ENCODE measurements at places on chromosomes 6 and 20.
A peak's percentile ranks its signal among the peaks of the same experiment; 100 is the strongest.

DNA sequence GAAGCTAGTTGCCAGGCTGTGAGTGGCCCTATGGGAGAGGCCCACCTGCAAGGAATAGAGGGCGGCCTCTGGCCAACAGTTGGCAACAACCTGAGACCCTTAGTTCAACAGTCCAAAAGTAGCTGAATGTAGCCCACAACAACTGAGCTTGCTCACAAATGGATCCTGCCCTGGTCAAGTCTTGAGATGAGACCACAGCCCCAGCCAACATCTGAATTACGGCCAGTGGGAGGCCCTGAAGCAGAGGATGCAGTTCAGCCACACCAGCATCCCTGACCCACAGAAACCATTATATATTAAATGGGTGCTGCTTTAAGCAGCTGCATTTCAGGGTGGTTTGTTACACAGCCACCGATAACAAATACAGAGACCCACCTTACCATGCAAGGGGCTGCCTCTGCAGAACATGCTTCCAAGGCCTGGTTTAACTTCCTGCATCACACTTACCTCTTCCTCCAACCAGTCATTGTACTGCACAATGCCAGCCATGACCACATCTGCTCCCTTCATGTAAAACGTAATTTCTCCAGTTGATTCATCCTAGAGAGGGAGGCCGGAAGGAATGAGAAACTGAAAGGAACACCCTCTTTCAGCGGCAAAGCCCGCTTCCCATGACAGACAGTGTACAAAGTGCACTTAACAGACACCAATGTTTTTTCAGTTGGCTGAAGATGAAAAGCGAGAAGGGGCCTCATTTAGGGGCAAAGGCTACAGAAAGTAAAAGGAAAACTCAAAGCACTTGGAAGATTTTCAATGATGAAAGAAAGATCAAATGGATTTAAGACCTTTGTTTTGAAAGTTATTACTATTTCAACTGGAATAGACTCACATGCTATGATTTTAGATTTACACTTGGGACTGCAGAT is 86.2 kb upstream of the NFATC2 start:
- DNase-seq = no peak

DNA sequence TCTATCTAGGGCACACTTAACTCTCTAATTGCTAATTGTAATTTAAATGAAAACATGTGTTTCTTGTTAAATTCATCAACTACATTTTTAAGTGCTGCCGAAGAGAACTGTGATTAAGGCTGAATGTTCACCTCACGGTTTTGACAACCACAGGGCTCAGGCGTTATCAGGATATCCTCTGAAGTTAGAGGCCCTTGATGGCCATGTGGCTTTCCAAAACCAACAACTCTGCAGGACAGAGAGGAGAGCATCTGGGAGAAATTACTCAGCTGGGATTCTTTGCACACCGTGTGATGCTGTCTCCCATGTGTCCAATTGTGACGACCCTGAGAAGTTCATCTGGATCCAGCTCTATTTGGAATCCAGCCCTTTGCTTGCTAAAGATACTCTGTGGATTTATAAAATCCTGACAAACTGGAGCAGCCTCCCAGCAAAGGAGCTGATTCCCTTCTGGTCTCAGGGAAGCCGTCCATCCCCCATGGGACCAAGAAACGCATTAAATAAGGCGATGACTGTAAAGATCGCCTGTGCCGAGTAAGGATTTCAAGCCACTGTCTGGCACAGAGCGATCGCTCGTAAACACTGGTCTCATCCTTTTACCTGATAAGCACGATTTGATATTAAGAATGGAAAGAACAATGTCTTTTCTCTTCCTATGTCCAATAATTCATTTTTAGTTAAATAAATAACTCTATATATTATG is 401.1 kb downstream of the CD83 start:
- no peak for DNase-seq

GRCh38 chr6:138692978-138693909 is 80.3 kb upstream of the CCDC28A start:
- peak; percentile 69 for DNase-seq

DNA sequence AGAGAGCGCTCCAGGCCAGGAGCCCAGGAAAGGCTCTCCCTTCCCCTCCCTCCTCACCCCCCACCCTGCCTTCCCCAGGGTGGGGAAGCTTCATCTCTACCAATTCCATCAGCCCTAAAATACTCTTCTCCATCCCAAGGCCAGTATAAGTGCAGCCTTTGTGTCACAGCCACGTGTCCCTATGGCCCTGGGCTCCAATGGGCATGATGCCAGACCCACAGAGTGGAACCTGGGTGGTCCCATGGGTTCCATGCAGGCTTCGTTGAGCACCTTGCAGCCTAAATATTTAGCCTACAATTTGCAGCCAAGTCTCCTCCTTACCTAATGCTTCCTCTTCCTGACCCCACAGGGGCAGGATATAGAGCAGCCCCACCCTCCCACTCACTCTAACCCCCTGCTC is 976 bp upstream of the MATN4 start:
- DNase-seq = no peak

DNA sequence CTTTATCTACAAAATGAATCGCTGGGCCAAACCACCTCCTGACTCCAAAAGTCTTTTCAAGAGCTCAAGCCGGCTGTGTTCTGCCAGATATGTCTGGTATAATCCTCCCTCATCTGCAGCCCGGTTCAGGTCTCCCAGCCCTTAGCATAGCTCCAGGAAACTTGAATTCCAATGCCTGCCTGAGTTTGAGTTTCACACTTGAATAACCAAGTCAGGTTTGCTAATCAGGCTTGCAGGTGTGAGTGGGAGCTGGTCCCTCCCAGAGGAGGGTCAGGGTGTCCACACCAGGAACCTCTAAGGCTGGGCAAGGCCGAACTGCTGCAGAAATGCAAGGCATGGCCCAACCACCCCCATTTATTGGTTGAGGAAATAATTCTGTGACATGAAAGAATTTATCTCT is 96.6 kb downstream of the TMEM242 start:
- DNase-seq = peak; percentile 38

DNA sequence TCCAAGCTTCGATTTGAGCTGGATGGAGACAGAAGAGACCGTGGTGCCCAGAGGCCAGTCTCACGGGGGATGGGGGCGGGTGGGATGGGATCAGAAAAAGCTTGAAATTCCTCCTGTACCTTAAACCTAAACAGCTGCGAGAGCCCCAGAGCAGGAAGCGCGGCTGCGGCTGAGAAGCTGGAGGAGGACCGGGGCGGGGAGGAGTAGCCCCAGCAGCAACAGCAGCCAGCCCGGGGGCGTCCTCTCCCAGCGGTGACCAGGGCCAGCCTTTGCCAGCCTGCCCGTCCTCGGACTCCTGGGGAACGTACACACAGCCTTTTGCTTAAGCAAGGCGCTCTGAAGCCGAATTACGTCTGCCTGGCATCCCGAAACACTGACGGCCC is 17.4 kb upstream of the PRDM13 start:
- DNase-seq = no peak

DNA sequence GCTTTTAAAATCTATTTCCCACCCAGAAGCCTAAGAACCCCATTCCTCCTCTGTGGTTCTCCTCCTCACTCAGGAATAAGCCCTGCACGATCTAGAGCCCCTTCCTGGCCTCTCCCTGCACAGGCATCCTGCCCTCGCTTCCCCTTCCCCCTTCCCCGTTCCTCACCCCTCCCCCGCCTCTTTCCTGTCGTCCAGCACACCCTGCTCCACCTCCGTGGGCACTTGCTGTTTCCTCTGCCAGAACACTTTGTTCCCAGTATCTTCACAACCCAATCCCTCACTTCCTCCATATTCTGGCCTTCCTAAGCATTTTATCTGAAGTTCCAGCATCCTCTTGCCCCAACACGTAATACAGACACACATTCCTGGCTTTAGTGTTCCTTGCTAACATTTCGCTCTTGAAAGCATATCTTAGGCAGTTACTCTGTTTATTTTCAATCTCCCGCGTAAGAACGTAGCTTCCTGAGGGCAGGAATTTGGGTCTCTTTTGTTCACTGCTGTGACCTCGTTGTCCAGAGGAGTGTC is 20.2 kb upstream of the SLC22A2 start:
- no peak for DNase-seq

DNA sequence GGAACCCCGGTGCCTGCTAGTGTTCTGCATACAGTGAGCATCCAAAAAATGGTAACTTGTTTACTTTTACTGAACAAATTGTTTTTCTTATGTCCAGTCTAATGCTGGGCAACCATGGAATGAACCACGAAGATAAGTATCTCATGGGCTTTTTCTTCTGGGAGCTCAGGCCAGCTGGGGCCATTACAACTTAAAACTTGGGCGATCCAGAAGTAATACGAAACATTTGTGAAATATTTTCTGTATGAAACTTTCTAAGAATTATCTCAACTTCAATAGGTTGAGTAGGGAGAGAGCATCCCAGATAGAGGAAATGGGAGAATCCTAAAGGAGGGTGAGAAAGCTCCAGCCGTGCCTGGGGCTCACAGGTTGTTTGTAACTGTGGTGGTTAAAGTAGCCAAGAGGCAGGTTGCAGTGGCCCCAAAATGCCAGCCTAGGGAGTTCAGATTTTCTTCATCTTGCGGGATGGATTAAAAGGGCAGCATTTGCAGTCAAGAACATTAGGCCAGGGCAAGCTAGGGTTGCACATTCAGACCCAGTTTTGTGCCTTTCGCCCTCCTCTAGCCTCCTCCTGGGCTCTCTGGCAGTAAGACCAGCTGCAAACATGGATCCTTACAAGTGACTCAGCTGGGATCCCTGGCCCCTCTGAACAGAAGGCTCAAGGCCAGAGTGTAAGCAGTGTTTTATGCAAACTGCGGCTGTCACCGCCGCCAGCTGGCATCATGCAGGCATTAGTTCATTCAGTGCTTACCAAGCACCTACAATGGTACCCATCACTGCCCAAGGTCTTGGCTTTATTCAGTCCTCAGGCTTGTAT is 41.5 kb downstream of the ELMO2 start:
- peak; percentile 93 for DNase-seq

GRCh38 chr6:123533862-123534648 is 102.7 kb downstream of the TRDN start:
- DNase-seq = no peak

DNA sequence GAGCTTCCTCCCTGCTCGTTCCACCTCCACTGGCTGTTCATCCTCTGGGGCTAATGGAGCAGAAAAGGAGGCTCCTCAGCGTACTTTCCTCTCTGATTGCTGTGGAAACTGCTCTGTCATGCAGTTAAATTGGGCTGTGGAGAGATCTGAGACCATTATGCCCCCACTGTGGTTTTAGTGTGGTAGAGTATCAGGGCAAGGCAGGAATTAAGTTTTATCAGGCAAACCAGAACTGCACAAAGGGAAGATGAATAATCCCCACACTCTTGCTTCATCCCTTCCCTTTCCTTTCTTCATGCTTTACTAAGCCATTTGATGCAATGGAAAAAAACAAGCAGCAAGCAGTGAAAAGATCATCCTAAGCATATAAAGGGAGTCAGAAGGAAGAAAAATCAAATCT is 11.9 kb upstream of the ME1 start:
- DNase-seq = no peak

- DNase-seq = no peak
Measured at GRCh38 chr6:85612690-85613474, 19.2 kb upstream of the SNX14 start.

DNA sequence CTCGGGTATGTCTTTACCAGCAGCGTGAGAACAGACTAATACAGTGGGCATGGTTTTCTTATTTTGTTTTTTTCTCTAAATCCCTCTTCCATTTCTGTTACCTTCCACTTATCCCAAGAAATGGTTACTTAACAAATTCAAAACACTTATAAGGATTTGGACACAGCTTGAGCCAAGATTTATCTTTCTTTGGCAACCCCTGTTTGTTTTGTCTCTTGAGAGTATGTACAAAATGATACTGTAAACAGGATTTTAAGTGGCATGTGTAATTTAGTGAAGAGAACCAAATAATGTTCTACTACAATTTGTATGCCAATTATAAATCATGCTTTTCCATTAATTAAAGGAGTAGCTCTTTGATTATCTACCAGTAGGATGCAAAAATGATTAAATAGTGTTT is 51.4 kb downstream of the PPP1R14C start:
- DNase-seq = no peak

DNA sequence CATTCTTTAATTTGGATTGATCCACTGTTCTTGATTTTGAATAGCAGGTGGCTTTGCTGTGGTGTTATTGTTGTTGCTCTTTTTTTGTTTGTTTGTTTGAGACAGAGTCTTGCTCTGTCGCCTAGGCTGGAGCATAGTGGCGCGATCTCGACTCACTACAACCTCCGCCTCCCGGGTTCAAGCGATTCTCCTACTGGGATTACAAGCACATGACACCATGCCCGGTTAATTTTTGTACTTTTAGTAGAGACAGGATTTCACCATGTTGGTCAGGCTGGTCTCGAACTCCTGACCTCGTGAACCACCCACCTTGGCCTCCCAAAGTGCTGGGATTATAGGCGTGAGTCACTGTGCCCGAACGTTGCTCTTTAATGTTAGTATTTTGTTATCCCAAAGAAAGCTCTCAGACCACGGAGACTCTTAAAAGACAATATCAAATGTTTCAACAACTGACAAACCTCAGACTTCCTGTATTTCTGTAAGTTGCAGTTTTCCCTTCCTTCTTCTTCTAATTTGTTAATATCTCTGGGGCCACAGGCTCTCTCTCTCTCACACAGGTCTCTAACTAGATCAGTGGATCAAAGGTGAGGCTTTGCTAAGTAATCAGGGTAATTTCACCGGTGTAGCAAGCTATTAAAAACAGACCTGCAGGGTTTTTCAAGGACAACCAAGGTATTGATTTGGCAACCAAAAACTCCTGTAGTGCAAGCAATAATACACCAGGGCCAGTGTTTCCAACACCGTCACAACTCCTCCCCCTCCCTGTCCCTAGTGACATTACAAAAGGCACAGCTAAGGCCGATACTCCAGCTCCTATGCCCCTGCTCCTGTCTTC is 48.8 kb upstream of the ZNF217 start:
- peak; percentile 71 for DNase-seq

DNA sequence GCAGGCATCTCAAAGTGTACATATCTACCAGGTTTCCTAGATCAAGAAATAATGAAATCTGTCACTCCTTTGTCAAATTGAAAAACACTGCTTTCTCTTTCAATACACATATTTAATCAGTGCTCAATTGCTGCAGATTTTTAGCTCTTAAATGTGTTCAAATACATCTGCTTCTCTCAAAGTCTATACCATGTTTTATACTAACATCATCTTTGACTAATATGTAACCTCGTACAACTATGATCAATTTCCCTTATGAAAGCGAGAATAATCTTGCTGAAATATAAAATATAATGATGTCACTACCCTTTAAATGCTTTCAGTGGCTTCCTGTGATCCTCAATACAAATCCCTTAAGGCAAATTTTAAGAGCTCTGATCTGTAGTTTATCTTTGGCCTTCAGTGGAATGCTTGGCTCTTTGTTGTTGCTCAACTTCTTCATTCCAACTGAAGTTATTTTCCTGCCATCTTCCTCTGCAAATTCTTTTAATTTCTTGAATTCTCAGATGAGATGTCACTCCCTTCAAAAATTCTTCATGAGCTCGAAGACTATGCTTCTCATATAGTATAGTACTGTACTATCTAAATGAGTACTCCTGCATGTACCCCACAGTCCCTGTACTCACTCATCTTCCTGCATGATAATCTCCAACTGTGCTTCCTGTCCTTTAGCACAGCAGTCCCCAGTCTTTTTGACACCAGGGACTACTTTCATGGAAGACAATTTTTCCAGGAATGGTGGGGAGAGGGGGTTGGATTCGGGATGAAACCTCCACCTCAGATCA is 545.1 kb upstream of the GJE1 start:
- DNase-seq = no peak
